Activated B cell treated with CpG ODN at 0.5 μM for 24 hours (primary cell): ENCODE measurements at places on chromosomes 16 and 17. TPM values are rescaled to one million over a fixed set of nuclear protein-coding genes. Genes with fewer than 3 reads are reported as not detected.

GRCh38 chr16:52652033-52652432 is 105.1 kb upstream of the TOX3 start:
- no peak for DNase-seq

MLKL gene
- total RNA-seq: 6.5 and 6.8 TPM in 2 replicates

DNA sequence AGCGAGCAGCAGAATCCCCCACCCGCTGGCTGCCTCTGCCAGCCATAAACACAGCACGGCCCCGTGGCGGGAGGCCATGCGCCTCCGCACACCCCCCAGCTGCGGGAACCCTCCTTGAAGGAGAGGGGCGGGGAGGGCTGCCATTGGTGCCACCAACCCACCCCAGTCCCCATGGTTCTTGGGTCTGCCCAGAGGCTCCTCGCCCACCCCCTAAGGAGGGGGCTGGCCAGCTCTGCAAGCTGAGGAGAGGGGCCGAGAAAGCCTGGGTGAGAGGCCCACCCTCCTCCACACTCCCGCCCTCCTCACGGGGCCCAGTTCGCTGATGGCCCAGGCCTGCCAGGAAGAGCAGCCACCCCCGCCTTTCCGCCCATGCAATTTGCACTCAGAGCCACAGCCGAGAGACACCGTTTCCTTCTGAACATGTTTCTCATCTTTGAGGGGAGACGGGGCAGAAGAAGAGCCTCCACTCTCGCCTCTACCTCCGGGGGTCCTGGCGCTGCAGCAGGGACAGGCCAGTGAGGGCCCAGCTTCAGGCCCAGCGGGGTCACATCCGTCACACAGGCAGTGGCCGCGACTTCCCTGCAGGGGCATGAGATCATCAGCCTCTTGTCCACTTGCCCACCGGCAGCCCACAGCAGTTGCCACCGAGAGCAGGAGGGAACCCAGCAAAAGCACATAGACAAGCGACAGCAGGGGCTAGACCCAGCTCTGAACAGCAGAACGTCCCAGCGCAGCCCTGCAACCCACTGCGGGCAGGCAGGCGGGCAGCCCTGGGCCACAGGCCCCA is 23.0 kb downstream of the KATNB1 start:
- no peak for DNase-seq

MYL4 gene
- total RNA-seq: not detected in 2 replicates

DNA sequence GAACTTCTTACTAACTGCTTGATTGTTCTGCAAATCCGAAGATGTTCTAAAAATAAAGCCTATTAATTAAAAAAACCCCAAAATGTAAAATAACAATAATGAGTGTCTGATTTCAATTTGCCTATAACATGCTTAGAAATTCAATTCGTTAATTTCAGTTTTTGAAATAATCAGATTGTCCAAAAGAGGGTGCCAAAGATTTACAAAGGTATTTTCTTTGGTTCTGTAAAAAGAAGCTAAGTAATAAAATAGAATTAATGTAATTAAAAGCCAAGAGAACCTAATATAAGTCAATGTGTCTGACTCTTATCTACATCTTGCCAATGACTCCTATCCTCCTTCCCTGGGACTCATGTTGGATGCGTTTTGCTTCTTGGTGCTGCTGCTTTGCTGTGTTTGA is 75.0 kb upstream of the CPHXL start:
- no peak for DNase-seq

DPEP1 gene
- total RNA-seq: not detected in 2 replicates

PIK3R5 gene
- total RNA-seq: 31.0 and 34.2 TPM in 2 replicates

TBC1D28 gene
- not detected in 2 replicates for total RNA-seq

HSD17B2 gene
- total RNA-seq: not detected in 2 replicates

- DNase-seq: no peak
Observed at GRCh38 chr17:74372426-74372825, 5.1 kb downstream of the GPR142 start.

GRCh38 chr17:6257336-6257735 is 177.6 kb downstream of the AIPL1 start:
- no peak for DNase-seq
